ENCODE measurements at places on chromosomes 3 and 15. TPM values are rescaled to one million over a fixed set of nuclear protein-coding genes. Genes with fewer than 3 reads are reported as not detected.

MUC4 gene
- total RNA-seq: 0.27 TPM

DNA sequence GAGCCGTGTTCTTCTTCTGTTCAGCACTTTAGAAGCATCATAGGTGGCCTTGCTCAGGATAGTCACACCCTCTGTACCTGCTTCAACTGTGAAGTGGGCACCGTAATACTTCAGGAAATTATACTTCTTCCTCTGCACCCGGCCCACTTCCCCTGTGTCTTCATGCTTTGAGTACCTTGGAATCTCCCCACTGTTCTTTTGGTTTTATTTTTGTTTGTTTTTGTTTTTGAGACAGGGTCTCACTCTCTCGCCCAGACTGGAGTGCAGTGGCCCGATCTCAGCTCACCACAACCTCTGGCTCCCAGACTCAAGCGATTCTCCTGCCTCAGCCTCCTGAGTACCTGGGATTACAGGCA lies 1.7 kb downstream of the P2RY14 start:
- no peak for DNase-seq

DNA sequence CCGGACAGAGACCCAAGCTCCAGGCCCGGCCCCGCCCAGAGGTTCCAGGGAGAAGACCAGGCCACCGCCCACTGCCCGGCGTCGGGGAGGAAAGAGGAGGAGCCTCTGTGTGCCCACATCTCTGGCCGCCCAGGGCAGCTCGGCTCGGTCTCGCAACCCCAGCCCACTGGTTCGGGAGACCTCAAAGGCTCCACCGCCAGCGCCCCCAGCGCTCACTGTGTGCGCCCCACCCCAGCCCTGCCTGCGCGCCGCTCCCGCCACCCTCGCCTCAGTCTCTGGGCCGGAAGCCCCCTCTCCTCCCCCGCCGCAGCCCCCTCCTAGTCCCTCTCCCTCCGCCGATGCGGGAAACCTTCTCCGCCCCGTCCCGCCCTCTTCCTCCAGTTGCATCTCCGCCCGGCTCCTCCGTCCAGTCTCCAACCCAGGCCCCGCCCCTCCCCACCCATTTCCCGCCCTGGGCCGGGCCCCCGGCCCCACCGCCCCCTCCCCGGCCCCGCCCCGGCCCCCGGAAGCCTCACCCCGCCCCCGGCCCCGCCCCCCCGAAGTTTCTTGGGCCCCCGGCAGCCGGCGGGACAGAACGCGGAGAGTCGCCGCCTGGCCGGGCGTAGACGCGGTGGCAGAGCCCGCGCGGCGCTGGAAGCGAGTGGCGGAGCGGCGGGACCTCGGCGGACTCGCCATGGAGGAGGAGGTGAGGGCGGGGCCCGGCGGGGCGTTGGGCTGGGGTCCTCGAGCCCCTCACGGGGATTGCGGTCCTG lies at the start of gene PLEKHO2:
PLEKHO2 (plus strand) TSS at position 572 of the 752 bp plus-strand sequence; CDS start at position 674, 102 bp downstream.
- peak; percentile 61 for DNase-seq

TMC3 gene
- 0.09 TPM for total RNA-seq

GRCh38 chr15:89391685-89392257 lies 57.1 kb upstream of the POLG start:
- DNase-seq: no peak

C3orf20 gene
- 0.18 TPM for total RNA-seq

DNA sequence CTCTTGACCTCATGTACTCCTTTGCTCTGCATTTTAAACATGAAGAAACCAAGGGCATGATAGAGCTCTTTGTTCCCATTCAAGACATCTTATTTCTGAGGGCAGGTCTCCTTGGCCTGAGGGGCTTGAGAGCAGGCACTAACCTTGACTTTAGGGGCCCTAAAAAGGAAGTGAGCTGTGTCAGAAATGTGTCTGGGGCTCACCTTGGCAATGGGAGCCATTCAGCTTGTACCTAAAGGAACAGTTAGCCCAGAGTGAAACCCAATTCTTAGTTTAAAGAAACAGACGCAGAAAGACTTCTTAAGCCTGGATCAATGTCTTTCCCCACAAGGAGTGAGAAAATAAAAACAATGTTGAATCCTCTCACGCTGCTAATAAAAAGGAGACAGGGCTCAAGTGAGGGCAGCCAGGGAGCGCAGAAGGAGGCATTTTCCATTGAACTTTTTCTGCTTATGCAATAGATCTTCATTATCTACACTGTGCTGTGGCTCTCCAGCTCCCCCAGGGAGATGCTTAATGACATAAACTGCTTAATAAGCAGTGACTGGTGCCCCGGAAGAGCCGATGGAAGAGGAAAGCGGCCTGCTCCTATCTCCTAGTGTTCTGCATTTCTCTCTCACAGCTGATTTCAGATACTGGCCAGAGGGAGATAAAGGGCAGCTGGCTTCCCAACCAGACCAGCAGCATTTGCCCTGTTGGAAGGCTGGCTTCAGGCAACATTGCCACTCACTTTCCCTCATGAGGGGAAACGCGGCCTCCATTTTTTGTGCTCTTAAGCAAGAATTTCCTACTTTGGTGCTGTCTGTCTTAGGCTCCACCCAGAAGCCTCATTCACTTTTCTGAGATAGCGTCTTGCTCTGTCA lies 152.0 kb downstream of the OPA1 start:
- DNase-seq: no peak

HHATL gene
- total RNA-seq: not detected

DNA sequence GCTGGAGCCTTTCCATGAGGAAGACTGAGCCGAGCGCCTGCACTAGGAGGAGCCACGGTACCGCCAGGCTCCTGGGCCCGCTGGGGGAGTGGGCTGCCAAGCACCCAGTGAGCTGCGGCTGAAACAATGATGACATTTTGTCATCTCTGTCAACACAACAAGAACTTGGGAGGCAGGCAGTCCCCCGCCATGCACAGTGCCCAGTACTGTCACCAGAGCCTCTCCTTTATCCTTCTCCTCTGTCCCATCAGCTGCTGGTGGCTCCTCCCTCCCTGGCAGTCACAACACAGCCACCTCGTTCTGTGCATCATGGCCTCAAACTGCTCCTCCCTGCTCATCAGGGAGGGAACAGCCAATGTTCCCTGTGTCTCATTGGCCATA lies 34.0 kb upstream of the PCSK6 start:
- no peak for DNase-seq
